ENCODE measurements at places on chromosomes 12 and 14.

GRCh38 chr12:82910246-82910893 is 223.7 kb downstream of the TMTC2 start:
- DNase-seq: no peak

DNA sequence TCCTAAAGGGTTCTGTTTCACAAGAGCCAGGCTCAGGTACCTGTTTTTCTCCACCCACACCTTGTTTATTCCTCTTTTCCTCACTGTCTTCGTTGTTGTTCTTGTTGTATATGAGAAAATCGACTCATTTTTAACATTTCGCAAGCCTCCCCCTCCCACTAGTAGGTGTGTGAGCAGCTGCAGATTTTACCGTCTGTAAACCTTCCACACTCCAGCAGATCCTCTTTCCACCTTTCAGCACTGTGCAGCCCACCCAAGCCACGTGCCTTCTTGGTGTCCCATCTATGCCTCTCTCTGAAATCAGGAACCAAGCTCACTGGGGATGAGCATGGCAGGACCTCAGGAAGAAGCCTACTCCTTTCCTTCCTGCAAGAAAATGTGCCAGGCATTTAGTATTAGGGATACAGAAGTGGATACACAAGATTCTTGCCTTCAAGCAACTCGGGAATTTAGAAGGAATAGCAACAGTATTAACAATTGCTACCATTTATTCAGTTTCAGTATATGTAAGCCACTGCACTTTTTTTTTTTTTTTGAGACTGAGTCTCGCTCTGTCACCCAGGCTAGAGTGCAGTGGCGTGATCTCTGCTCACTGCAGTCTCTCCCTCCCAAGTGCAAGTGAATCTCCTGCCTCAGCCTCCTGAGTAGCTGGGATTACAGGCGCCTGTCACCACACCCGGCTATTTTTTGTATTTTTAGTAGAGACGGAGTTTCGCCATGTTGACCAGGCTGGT is 113.6 kb downstream of the CHST11 start:
- DNase-seq: no peak

GRCh38 chr12:66189889-66190288 is 875 bp downstream of the IRAK3 start:
- no peak for DNase-seq

DNA sequence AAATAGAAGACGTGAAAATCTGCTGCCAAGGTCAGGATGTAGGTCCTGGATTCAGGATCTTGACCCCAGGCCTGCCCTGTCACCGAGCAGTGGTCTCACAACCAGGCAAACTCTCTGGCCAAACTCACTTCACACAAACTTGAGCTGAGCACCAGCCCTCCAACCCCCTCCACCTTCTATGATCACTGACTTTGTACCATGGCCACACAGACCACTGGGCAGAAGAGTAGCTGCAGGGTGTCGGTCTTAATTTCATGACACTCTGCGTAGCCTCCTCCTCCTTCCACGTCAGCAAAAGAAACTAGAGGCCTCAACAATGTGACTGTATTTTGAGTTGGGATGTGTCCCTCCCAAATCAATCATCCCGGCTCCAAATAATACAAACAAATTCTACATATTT is 7.2 kb upstream of the TBX3 start:
- no peak for DNase-seq

DNA sequence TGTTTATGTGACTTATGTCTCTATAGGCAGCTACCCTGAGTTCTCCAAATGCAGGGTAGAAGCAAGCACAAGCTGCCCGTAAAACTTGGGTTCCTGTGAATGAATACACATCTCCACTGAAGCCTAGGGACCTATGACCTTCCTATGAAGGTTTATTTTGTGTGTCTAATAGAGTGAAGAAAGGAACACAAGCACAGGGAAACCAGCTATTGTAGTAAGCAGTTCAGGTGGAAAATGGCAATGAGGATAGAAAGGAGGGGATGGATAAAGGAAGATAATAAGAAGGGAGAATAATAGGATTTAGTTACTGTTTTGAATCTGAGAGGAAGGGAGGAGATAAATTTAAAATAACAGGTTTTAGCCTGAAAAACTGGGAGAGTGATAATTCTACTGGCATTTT is 2.4 kb downstream of the PFKM start:
- no peak for DNase-seq

DNA sequence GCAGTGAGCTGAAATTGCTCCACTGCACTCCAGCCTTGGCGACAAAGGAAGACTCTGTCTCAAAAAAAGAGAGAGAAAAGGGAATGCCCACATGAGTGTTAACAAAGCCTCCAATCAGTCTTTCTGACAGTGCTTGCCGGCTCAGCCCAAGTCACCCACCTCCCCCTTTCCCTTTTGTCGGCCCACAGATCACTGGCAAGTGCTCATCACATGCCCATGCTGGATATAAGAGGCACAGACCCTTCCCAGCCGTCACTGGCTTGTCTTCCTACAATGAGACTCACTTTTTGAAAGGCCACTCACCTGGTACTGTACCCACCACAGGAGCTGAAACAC is 70.8 kb downstream of the CCDC88C start:
- no peak for DNase-seq

GRCh38 chr12:92297932-92298696 is 152.5 kb upstream of the BTG1 start:
- peak; percentile 50 for DNase-seq

Measured in HS-5 (cell line).